ENCODE measurements at places on chromosomes 3 and 15.

- DNase-seq, result peak; percentile 4
Observed at GRCh38 chr15:95259965-95260364, 1028.6 kb downstream of the MCTP2 start.

DNA sequence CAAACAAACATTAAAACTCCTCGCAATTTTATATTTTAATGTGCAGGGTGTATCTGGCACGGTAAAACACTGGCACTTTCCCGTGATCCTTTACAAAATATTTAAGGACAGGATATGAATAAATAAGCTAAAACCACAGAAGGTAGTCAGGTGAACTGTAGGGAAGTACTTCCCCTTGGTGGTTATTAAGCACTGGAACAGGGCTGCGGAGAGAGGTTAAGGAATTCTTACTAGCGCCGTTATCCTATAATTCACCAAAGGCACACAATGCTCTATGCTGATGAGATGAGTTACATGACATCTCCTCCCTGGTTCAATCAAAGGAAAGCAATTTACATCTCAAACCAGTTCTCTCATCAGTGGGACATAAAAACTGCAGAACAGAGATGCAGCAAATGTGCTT, 289.8 kb downstream of the ZBTB20 start:
- no peak for DNase-seq

- no peak for DNase-seq
Observed at GRCh38 chr15:38069511-38070011, 135.1 kb downstream of the TMCO5A start.

GRCh38 chr3:23422517-23422851, 219.4 kb downstream of the UBE2E2 start:
- no peak for DNase-seq

DNA sequence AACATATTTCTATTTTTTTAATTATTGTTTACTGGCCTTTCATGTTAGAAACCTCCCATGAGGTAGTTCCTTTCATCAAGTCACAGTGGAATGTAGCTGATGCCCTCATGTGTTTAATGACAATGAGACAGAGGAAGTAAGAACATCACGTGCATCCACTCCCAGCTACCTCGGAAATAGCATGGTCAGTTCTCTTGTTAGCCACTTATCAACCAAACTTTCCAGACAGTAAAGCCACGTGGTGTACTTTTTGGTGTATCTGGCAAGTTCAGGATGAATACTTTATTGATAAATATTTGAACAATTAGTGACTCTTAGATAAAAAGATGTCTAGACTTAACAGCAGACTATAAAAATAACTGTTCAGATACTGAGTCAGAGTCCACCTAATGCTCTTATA, 781.7 kb downstream of the MECOM start:
- no peak for DNase-seq

- no peak for DNase-seq
Observed at GRCh38 chr15:81097116-81097889, 36.8 kb upstream of the CFAP161 start.

- DNase-seq, result no peak
Observed at GRCh38 chr15:59960318-59960717, 43.8 kb upstream of the FOXB1 start.

- no peak for DNase-seq
Observed at GRCh38 chr15:79562403-79562815, 130.3 kb downstream of the MINAR1 start.

DNA sequence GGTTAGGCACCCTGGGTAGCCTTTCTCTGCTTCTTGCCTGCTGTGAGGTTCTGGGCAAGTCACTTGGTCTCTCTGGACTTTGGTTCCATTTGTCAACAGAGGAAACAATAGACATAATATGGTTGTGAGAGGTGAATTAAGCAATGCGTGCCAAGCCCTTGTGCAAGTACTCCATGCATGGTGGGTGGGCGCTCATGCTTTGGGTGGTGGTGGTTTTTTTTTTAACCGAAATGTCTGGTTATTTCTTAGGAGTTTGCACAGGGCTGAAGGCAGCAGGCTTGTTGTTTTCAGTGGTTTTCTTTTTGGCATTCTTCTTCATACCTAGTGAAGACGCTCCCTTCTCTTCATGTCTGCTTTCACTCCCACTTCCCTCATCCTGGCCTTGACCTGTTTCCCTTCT, 84.2 kb upstream of the LRTM1 start:
- no peak for DNase-seq

- no peak for DNase-seq
Observed at GRCh38 chr3:108412121-108412750, 98.2 kb downstream of the MYH15 start.

GRCh38 chr15:68592054-68592453, 13.3 kb downstream of the CORO2B start:
- no peak for DNase-seq

GRCh38 chr15:39287322-39288195, 293.3 kb upstream of the THBS1 start:
- no peak for DNase-seq

GRCh38 chr15:35691891-35692867, 146.2 kb upstream of the DPH6 start:
- no peak for DNase-seq

- DNase-seq, result no peak
Observed at GRCh38 chr3:114336122-114336697, 42.4 kb downstream of the TIGIT start.

DNA sequence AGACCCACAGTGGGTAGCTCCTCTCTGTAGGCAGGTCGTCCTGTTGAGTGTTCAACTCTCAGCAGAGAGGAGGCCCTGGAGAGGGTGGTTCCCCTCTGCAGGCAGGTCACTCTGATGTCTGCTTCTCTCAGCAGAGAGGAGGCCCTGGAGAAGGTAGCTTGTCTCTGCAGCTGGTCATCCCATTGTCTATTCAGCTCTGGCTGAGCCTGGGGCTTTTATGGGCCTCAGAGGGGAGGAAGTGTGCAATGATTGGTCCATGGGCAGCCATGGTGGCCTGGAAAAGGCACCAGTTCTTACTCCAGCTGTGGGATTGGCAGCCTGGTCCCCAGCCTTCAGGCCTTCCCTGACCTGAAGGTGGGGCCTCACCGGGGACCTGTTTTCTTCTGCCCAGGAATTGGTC, 52.9 kb downstream of the PPCDC start:
- DNase-seq, result no peak

- no peak for DNase-seq
Observed at GRCh38 chr15:52191207-52191606, at the start of gene GNB5. Gene GNB5 (minus strand): TSS chr15:52191392. CDS start chr15:52184676, 6,716 bp downstream.

DNA sequence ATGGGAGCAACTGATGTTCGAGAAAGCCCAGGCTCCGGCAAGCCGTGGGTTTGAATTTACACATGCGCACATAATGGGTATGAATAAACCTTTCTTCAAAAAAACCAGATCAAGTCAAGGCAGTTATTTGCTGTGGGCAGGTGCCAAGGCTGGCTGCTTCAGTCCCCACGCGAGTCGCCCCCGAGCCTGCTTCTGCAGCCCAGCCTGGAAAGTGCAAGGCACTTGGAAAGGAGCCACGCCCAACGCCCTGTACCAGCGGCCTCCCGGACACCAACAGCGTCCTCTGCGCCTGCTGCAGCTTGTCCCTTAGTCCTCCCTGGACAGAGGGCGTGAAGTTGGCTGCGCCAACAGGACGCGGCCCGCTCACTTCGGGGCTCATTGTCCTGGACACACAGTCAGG, 68.9 kb downstream of the KLF15 start:
- no peak for DNase-seq

DNA sequence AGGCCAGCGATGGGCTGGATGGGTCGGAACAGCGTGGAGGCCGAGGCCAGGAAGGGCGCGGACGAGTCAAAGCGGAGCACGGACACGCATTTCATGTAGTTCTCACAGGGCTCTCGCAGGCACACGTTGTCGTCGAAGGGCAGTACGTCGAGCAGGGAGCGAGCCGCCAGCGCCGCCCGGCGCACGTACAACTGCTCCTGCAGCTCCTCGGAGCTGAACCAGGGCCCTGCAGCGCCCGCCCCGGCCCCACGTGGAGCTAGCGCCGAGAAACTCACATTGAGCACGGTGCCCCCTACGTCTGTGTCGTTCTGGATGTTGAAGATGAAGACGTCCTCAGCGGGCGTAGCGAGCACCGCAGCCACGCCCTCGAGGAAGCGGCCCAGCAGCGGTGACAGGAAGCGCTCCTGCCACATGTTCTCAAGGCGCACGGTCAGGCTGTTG, 5.8 kb downstream of the CELSR3 start:
- DNase-seq, result no peak

- DNase-seq, result no peak
Observed at GRCh38 chr15:39381517-39381916, 199.4 kb upstream of the THBS1 start.

- no peak for DNase-seq
Observed at GRCh38 chr15:31272558-31273257, 53.9 kb upstream of the KLF13 start.

DNA sequence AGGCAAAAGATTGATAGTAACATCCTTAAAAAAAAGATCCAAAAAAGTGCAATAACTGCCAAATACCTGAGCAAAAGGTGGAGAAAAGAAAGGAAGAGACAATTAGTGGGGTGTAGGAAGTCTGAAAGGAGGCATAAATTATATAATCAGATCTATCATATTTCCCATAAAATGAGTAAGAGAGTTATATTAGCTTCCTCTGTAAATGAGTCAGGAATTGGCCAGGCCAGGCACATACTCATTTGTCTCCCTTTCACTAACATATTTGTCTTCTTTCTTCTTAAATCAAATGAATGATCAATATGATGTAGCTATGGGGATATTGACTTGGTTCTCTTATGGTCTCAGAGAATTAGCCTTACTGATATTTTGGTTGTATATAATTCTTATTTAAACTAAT, 292.3 kb upstream of the CADM2 start:
- DNase-seq, result no peak
